ENCODE measurements at places on chromosomes 2 and 18.

DNA sequence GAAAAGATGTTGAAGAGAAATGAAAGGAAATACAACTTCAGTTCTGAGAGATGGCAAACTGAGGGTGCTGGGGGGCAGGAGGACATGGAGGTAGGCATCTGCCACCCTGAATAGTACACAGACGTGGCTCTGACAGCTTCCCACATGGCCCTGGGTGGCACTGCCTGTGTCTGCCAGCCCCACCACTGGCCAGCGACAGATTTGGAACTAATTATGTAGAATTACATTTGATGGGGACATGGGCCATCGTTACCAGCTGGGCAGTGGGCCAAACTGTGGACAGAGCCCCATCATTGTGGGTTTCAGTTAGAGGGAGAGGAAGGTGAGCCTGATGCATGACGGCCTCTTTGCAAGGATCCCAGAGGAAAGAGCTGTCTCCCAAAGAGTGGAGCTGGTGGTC is 216.0 kb upstream of the HAAO start:
- no peak for DNase-seq

DNA sequence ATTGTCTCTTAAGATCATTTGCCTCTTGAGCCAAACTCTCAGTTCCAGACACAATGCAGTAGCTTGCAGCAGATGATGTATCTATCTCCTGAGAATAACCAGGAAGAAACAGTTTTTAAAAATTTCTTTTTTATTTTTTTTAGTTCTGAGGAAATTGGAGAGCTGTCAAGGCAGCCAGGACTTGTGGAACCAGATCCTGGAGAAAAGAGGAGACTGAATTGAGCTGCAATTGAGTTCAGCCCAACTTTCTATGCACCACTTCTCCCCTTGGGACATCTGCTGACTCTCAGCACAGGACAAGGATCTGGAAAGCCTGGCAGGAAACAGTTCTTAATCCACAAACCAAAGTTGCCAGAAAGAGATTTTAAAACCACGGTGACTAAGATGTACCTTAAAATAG is 13.5 kb upstream of the CSRNP3 start:
- no peak for DNase-seq

DNA sequence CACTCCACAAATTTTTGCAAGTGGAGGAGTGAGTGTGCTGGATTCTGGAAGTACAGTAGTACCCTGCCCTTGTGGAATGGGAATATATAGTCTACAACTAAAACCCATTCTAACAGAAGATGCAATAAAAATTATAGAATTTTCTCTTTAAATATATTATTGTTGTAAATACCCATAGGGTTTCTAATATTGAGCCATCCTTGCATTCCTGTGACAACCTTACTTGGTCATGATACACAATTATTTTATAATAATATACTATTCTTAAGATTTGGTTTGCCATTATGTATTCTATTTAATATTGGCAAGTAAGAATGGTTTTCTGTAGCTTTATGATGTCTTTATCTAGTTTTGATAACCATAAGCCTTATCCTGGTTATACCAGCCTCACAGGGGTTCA is 52.2 kb downstream of the EML6 start:
- peak; percentile 4 for DNase-seq

DNA sequence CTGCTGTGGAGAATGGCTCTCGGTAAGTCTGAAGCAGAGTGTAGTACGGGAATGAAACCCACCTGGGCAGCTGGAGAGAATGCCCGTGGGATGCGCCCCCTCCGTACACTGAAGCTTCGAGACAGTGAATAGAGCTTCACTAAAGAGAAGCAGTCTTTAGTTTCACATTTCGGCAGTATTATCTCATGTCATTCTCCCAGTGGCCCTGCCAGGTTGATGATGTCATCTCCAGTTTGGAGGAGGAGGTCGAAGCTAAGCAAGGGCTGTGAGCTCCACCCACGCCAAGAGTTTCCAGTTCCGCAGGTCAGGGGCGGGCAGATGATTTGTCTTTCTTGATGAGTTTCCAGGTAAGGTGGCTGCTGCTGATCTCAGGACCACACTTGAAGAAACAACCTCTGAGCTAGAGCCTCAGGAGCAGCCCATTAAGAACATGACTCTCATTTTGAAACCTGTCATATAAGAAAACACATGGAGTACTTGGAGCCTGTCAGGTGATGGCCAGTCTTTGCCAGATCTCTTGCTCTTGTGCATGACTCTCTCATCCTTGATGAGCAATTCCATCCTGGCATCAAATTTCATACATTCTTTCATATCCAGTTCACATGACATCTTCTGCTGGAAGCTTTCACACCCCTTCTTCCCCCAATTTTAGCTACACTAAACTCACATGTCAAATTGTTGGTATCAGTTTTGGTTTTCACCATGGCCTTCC is 475.0 kb downstream of the RNF144A start:
- peak; percentile 47 for DNase-seq

Data from OCI-M1 (cell line).